Effector memory CD4-positive, alpha-beta T cell (primary cell): ENCODE measurements at places on chromosomes 1 and 21.

DNA sequence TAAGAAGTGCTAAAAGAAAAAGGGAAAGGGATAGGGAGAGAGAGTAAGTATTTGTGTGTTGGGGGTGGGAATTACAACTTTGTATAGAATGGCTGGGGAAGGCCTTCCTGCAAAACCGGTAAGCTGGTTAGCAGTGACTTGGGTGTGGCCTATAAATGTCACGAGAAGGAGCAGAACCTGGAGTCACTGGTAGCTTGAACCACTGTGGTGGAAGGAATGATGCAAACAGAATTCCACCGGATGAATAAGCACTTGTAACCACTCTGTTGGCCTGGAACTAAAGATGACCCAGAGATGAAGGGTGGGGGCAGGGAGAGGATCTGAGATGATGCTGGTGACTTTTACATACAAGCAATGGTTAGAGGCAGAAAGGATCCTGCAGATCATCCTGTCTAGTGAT lies 8.9 kb downstream of the XKR8 start:
- no peak for DNase-seq

DNA sequence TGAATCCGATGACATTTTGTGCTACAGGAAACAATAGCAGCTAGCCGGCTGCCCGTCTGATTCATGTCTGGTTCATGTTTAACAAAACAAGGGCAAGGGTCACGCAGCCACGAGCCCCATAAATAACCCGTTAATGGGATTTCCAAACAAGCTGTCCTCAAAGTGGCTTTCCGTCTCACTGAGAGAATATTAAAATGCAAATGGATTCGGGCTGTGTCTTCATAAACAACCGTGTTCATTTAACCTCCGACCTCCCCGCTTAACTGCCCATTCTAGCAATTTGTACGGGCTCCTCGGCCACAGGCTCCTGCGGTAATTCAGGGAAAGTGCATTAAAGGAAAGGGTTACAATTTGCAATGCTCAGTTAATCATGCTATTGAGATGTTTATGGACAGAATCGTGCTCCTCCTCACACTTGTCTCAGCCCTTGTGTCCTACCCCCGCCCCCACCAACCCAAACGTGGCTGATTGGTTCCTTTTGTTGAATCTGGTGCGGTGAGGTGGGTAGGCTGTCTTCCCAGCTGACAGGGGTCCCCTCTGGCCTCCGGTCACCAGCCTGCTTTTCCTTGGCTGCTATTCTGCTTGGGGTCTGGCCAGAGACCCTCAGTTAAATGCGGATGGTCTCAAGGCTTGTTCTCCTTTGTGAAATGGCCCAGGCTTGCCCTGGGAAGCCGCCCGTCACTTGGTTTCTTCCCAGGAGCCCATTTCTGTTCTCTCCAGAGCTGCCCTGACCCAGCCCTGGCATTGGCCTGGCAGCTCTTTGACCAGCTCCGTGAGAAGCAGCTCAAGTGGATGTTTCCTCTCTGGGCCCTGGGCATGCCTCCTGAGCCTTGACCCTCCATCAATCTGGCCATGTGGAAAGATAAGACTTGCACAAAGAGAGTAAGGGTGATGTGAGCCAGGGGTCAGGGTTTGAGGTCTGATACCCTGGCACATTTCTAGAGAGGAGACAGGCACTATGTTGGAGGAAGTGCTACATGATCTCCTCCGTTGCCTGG lies 200.7 kb upstream of the POU3F1 start:
- DNase-seq = no peak

DNA sequence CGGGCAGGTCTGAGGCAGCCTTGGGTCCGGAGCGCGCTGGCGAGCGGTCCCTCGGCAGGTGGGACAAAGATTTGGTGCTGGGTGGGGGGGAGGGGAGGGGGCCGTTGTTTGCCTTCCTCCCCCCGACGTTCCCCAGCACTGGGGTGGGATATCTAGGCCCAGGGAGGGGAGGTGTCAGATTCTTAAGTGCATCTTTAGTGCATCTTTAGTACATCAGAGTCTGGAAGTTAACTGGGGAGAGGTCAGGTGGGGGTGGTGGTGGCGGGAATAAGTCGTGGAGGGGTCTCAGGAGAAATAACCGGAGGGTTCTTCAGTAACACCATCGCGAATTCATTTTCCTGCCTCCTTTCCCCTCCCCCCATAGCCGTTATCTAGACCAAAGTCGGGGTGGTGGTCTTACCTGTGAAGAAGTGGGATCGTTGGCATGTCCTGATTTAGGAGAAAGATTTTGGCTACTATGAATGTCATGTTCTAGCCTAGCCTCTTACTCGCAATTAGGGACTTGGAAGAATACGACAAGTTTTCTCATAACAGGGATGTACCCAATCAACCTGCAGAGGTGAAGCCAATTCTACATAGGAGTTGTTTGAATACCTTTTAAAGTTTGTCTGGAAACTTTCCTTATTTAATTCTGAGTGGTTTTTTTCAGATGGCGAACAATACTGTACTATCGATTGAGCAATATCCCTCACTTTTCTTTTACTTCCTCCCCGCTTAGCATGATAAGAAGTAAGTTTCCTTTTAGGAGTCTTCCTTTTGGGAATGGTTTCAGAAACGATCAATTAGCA lies 886 bp downstream of the ZMYM4 start:
- no peak for DNase-seq

DNA sequence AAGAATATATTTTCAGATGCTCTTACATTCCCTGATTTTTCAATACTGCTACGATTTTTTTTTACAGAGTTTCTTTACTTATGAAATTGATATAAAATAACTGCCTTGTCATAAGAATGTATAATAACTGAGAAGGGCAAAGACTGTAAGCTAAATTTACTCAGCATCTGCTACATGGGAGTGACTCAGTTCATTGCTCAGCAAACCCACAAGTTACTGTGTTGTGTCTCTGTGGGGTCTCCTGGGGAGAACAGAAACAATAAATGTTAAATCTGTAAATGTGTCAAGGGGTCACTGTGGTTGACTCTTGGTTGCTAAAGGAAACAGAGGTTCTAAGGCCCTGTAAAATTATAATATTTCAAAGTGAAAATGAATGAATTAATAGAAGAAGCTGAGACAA lies 210.3 kb upstream of the CACYBP start:
- no peak for DNase-seq

- no peak for DNase-seq
Observed at GRCh38 chr1:62941780-62942179, 157.8 kb downstream of the ATG4C start.

GRCh38 chr1:237932816-237933215 lies 42.1 kb upstream of the ZP4 start:
- no peak for DNase-seq

- no peak for DNase-seq
Observed at GRCh38 chr1:79124756-79125155, 118.2 kb upstream of the ADGRL4 start.

GRCh38 chr1:20893931-20894330 lies 106.8 kb upstream of the HP1BP3 start:
- no peak for DNase-seq

- DNase-seq = no peak
Observed at GRCh38 chr1:70247768-70248167, 26.6 kb downstream of the SRSF11 start.

- no peak for DNase-seq
Observed at GRCh38 chr1:118298397-118298796, 113.4 kb upstream of the SPAG17 start.

DNA sequence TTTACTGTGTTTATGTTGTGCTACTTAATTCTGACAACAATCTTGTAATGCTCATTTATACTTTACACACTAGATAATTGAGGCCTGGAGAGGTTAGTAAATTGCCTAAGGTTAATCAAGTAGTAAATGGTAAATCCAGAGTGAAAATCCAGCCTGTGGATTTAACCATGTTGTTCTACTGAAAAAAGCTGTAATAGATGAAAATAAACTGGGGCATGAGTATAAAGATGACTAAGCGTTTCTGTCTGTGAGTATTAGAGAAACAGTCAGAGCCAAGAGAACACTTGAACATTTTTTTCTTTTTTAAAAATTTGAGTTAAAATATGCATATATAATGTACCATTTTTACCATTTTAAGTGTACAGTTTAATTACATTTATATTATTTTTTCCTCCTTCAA lies 47.9 kb upstream of the LEPR start:
- DNase-seq = no peak

GRCh38 chr1:92749024-92749634 lies 35.8 kb downstream of the EVI5 start:
- DNase-seq = no peak

- no peak for DNase-seq
Observed at GRCh38 chr21:36701756-36702621, 3.1 kb downstream of the SIM2 start.
